NCI-H1105 (cell line): ENCODE measurements at places on chromosomes 12 and 14.

DNA sequence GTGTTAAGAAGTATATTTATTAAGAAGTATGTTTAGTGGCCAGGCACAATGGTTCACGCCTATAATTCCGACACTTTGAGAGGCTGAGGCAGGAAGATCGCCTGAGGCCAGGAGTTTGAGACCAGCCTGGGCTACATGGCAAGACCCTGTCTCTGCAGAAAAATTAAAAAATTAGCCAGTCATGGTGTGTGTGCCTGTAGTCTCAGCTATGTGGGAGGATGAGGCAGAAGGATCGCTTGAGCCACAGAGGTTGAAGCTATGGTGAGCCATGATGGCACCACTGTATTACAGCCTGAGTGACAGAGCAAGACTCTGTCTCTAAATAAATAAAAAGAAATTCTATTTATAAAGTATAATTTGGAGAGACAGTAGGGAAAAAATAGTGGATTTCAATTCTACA is 20.3 kb downstream of the R3HDM2 start:
- no peak for DNase-seq

DNA sequence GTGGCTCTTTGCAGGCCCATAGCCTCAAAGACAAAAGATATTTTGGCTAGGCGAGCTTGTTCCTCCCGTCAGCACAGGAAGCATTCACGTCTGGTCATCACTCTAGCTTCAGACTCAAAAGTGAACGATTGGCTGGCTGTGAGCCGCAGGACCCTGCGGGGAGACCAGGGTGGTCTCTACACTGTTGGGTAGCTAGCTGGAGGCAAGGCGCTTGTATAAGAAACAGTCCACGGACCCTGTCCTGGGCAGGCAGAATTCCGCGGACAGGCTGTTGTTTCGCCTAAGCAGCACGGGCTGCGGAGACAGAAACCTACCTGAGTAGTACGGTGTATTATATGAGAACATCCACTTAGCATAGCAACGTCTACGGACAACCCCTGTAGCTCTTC is 29.6 kb downstream of the WBP11 start:
- no peak for DNase-seq

- no peak for DNase-seq
Observed at GRCh38 chr12:27769142-27769673, 10.8 kb upstream of the KLHL42 start.

- no peak for DNase-seq
Observed at GRCh38 chr12:12079291-12079690, 8.6 kb downstream of the BCL2L14 start.

GRCh38 chr14:73503648-73504047 is 12.9 kb downstream of the RIOX1 start:
- DNase-seq = no peak

GRCh38 chr12:25625146-25625545 is 72.1 kb upstream of the LMNTD1 start:
- no peak for DNase-seq

DNA sequence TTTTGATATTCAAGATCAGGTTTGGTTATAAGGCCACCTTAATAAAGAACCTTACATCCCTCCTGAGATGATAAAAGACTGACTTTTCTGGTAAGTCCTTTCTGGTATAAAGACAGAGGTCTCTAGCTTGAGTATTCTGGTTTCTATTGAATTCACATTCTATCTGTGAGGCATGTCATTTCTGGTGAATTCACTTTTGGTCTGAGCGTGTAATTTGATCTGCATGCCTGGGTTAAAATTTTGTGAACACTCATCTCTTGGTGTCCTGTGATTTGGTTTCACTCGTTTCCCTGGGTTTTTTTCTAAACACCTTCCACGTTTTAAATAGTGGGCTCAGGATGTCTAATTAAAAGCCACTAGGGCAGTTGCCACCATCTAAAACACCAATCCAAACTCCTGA is 12.2 kb downstream of the EIF5 start:
- DNase-seq = no peak

- no peak for DNase-seq
Observed at GRCh38 chr12:13365748-13366366, 169.3 kb downstream of the EMP1 start.

DNA sequence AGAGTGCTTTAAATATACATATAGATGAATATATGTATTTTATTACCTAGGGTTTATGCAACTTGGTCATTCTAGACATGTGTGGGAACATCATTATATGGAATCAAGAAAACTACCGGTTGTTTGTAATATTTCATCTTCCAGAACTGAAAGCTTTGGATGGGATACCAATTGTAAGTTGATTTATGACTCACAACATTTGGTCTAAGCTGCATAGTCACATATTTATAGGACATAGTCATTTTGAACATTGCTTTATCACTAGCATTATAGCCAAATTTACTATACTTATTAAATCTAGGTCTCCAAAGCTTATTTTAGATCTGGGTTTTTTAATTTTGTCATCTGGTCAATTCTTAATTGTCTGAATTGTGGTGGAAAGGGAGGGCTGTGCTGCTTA is 83.7 kb upstream of the PCNX4 start:
- no peak for DNase-seq

DNA sequence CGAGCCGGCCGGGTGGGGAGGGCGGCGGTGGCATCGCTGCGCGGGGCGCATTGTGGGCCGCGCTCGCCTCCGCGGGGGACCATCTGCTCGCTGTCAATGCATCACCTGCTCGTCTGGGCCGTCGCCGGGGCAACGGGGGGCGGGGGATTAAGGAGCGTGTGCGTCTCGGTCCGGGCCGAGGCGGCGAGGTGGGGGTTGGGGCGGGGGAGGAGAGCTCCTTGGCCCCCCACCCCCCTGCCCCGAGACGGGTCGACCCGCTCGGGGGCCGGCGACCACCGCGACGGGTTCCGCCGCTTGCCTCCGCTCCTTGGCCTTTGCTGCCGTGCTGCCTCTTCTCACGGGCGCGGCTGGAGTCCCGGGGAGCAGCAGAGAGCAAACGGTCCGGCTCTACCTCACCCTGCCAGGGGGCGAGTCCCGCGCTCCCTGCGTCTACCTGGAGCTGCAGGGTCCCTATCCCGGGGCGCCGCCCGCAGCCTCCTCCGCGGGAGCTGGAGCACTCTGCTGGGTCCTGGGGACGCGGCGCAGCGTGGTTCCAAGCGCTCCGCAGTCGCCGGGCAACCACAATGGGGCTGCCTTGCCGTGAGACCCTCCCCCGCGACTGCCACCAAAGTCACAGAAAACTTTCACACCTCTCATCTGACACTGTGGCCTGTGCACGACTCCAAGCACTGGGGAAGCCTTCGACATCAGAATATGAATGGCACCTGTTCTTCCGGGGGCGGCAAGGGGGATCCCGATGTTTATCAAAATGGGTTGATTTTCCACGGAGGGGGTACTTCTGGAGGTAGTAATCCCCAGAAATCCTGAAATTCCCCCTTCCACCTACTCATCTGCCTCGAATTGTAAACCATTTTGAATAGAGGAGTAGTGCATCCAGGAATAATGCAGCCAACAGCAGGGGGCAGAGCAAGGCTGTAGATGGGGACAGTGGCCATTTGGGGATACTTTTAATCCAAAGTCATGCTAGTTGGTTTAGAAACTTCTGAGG is at the start of gene C12orf42:
Gene C12orf42, minus strand, starts transcription at position 500 of the 988 bp plus-strand sequence. CDS start 17,542 bp downstream, outside the sequence.
- DNase-seq = peak; percentile 95

- no peak for DNase-seq
Observed at GRCh38 chr12:43108656-43109055, 443.3 kb downstream of the ADAMTS20 start.
